Activated naive CD8-positive, alpha-beta T cell treated with anti-CD3 and anti-CD28 coated beads for 36 hours (primary cell): ENCODE measurements at places on chromosomes 13 and 19.

DNA sequence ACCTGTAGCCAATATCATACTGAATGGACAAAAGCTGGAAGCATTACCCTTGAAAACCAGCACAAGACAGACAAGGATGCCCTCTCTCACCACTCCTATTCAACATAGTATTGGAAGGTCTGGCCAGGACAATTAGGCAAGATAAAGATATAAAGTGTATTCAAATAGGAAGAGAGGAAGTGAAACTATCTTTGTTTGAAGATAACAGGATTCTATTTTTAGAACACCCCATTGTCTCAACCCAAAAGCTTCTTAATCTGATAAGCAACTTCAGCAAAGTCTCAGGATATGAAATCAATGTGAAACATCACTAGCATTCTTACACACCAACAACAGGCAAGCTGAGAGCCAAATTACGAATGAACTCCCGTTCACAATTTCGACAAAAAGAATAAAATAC is 17.8 kb upstream of the CCNA1 start:
- DNase-seq = no peak

- DNase-seq = no peak
Observed at GRCh38 chr19:33552928-33553279, 31.3 kb upstream of the PEPD start.

DNA sequence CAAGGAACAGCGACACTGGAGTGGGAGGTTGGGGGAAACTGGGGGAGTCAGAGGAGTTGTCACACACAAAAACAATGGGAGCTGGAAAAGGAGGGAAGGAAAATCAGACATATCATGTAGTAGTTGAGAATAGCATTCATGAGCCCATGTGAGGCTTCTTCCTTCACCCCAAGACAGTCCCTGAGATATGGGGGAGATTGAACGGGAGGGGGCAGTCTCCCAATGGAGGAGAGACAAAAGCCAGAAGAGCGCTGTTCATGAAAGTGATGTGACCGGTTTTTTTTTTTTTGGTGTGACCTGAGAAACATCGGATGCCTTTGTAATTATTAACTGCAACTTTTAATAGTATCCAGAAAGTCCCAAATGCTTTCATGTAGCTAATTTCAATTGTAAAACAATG is 631.8 kb upstream of the KLF12 start:
- no peak for DNase-seq

DNA sequence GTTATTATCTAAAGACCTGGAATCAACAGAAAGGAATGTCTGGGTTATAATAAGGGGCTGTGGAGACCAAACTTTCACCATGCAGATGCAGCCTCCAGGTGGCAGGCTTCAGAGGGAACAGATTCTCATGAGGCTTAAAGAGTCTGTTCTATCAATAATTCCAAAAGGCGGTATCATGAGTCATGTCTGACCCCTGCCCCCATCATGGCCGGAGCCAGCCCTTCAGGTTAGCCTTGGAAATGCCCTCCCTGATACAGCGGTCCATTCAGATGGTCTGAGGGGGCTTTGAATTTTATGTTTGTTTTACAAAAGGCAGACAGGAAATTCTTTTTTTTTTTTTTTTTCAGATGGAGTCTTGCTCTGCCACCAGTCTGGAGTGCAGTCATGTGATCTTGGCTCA is 21.7 kb upstream of the LAMP1 start:
- DNase-seq = peak; percentile 25

GRCh38 chr19:4059891-4060620 is 6.6 kb downstream of the ZBTB7A start:
- DNase-seq = peak; percentile 62

DNA sequence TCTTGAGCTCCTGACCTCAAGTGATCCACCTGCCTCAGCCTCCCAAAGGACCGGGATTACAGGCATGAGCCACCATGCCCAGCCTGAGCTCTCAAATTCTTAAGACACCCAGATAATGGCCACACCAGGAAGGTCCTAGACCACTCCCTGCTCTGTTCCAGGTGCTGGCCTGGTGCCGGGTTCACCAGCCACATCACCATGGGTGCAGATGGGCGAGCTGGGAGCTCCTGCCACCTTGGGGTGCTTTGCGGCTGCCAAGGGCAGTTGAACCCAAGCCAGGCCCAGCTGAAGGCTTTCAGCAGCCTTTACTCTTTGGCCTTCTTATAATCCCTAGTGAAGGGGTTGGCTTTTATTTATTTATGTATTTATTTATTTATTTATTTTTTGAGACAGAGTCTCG is 4.9 kb downstream of the HPN start:
- no peak for DNase-seq
